ENCODE measurements at places on chromosomes 13 and 19.

GRCh38 chr13:41154042-41154441 lies 21.4 kb upstream of the KBTBD6 start:
- no peak for DNase-seq

DNA sequence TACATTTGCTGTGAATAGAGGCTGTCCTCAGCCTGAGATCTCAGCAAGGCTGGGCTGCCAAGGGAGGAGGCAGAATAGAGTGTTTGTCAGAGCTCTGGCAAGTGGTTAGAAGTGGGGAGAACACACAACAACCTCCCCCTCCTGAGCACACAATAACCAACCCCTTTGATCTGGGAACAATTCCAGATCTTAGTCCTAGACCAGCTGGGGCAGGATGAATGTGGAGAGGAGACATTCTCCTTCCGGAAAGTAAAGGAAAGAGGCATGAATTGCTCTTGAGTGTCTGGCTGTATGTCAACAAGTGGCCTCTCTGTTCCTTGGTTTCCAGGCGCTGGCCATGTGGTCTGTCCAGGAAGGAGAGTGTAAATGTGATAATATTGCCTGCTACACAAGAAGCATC lies 114.9 kb upstream of the TMTC4 start:
- no peak for DNase-seq

DNA sequence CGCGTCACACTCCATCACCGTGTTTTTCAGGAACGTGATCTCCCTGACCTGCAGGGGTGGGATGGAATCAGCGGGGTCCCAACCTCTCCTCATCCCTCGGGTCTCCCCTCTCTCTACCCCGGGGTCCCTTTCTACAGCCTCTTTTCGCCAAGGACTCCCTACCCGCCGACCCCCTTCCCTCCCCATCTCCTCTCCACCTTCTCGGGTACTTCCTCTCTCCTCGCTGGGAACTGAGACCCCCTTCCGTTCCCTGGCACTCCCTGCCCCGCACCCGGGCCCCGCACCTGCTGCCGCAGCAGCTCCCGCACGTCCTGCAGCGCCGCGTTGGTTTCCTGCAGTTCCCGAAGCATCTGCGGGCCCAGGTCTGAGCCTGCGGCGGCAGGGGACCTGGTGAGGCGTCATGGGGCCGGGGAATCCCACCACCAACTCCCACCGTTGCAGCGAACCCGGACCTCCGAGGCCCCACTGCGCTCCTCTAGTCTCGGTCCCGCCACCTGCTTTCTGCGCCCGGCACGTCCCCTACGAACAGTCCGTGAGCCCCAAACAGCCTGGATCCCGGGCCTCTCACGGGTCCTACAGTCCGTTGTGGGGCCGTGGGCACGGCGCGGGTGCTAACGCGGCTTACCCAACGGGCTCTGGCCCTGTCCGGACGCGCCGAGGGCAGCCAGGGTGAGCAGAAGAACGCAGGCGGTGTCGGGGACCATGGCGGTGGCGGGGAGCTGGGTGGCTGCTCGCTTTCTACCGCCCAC lies at the start of gene COMP:
COMP (minus strand) TSS at position 740 of the 749 bp plus-strand sequence; CDS start at position 704, 36 bp downstream.
- no peak for DNase-seq

DNA sequence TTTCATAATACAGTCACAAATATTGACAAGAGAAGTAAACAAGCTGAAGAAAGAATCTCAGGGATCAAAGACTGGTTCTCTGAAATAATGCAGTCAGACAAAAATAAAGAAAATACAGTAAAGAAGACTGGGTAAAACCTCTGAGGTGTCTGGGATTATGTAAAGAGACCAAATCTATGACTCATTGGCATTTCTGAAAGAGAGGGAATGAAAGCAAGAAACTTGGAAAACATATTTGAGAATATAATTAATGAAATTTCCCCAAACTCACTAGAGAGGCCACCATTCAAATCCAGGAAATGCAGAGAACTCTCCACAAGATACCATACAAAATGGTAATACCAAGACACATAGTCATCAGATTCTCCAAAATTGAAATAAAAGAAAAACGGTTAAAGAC lies 53.0 kb upstream of the GPC6 start:
- DNase-seq: no peak
